ENCODE measurements at places on chromosomes 4 and X.
A peak's percentile ranks its signal among the peaks of the same experiment; 100 is the strongest.

- no peak for DNase-seq
Measured at GRCh38 chrX:429266-429825, 42.6 kb upstream of the PPP2R3B start.

DNA sequence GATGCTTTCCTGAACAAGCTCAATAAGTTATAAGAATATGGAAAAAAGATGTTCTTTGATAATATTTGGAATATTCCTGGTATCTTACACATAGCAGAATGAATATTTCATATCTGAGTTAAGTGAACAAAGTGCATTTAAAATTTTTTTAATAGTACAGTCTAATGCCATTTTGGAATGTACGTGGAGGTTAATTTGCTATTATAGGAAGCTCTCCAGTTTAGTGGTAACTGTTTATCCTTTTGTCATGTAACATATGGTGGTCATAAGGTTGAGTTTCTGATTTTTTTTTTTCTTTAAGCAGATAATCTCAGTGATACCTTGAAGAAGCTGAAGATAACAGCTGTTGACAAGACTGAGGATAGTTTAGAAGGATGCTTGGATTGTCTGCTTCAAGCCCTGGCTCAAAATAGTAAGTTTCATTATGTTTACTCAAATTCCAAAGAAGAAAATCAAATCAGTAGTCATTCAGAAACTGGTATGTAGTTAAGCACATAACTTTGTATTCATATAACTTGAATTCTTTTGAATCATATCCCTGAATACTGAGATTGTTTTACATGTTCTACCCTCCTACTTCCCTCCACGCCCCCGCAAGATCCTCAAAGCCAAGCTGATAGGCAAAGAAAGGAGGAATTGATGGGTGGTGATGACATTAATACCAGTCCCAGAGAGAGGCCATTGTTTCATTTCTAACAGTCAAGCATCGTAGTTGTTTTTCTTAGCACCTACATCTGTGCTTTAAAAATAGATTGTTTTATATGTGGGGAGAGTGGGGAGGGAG, 32.1 kb downstream of the RAP1GDS1 start:
- DNase-seq = no peak

- no peak for DNase-seq
Measured at GRCh38 chr4:30901461-30902451, 181.6 kb downstream of the PCDH7 start.

DNA sequence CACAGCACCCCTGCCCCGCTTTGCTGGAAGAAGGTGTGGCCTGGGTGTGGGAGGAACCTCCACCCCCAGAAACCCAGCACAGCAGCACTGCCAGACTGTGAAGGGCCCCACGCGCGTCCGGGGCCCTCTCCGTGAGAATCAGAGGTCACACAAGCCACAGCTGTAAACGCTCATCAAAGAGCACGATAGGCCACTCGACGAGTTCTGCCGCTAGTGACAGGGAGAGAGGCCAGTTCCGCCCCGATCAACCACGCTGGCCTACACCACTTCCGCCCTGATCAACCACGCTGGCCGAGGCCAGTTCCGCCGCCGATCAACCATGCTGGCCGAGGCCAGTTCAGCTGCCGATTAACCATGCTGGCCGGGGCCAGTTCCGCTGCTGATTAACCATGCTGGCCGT, 25.9 kb upstream of the ADRA2C start:
- no peak for DNase-seq

GRCh38 chr4:1597021-1597931, 86.8 kb downstream of the FAM53A start:
- no peak for DNase-seq

DNA sequence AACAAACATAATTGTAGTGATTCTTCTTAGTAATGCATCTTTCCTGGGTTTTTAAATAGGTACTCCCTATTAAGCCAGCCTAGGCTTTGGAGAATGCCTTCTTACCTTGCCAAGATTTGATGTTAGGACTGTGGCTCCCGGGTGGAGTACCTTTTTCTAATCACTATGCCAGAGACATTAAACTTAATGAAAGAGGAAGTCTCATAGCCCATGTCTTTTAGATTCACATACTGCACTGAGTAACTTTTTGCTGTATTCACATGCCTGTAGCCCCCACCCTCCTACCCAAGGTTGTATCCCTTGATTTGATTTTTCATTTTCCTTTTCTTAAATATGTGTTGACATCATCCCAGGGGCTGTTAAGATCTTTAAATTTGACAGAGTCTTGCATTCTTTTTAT, 104.2 kb upstream of the TLR2 start:
- DNase-seq = no peak

DNA sequence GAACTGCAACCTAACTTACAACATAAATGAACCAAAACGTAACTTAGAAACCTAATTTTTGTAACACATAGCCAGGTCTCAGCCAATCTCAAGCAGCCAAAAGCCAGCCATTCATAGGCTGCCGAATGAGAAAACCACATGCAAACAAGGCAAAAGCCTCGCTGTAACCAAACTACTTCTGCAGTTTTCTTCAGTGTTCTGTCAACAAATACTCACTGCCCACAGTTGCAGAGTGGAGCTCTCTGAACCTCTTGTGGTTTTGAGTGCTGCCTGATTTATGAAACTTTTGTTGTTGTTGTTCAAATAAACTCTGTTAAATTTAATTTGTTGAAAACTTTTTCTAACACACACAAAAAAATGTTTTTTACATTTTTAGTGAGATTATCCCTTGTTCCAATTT, 251.2 kb downstream of the PAPSS1 start:
- no peak for DNase-seq

DNA sequence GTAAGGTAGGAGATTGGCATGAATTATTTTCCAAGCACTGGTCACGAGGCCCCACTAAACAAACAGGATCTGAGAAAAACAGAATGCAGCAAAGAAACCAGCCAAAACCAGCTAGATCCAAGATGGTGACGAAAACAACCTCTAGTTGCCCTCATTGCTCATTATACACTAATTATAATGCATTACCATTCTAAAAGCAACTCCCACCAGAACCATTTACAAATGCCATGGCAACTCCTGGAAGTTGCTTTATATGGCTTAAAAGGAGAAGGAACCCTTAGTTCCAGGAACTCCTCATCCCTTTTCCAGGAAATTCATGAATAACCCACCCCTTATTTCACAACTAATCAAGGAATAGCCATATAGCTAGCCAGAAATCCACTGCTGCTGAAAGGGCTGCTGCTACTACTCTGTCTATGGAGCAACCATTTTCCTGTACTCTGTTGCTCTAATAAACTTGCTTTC, 69.3 kb downstream of the ABCB7 start:
- DNase-seq = no peak

DNA sequence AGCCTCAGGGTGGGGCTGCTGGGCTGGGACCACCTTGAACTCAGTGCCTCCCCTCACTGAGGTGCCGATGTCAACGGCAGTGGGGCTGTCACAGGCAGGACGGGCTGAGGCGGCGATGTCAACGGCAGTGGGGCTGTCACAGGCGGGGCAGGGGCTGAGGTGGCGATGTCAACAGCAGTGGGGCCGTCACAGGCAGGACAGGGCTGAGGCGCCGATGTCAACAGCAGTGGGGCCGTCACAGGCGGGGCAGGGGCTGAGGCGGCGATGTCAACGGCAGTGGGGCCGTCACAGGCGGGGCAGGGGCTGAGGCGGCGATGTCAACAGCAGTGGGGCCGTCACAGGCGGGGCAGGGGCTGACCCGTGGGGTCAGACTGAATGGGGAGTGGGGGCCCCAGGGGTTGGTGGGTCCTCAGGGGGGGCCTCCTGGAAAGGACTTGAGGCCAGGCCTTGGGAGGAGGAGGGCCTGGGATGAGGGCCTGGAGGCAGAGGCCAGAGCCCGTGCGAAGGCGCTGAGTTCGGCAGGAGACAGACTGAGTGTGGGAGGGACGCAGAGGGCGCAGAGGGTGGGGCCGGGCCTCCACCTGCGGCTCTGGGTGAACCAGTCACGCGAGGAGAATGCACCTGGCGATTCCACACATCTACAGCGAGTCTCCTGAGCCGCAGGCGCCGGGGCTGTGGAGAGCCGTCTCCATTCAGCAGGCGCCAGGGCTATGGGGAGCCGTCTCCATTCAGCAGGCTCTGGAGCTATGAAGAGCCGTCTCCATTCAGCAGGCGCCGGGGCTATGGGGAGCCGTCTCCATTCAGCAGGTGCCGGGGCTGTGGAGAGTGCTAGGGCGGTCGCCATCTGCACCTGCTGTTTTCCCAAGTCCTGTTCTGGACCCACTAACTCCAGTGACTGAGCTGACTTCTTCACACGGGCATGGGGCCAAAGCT, 22.9 kb downstream of the ATP5ME start:
- no peak for DNase-seq

DNA sequence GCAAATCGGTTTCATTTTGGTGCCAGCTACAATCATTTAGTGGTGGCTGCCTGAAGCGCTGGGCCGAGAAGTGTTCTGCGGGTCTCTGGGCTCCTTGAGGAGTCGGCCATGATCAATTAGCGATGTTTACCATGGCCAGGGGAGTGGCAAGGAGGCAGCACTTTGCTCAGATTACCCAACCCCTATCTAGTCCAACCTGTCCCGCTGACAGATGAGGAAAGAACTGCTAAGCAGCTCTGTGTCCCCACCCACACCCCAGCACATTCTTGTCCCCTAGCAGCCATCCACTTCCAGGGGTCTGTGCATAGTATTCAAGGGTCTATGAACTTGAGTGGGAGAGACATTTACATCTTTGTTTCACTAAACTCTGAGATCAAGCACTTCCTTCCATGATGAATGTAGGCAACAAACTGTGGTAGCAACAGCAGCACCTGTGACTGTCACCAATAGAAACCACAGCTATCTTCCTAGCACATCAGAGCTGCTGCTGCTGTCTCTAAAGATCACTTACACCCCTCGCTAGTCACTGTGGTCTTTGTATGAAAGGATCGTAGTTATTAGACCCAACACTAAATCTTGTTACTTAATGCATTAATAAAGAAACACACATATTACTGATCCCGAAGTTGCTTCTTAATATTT, 331.6 kb downstream of the BCOR start:
- no peak for DNase-seq

DNA sequence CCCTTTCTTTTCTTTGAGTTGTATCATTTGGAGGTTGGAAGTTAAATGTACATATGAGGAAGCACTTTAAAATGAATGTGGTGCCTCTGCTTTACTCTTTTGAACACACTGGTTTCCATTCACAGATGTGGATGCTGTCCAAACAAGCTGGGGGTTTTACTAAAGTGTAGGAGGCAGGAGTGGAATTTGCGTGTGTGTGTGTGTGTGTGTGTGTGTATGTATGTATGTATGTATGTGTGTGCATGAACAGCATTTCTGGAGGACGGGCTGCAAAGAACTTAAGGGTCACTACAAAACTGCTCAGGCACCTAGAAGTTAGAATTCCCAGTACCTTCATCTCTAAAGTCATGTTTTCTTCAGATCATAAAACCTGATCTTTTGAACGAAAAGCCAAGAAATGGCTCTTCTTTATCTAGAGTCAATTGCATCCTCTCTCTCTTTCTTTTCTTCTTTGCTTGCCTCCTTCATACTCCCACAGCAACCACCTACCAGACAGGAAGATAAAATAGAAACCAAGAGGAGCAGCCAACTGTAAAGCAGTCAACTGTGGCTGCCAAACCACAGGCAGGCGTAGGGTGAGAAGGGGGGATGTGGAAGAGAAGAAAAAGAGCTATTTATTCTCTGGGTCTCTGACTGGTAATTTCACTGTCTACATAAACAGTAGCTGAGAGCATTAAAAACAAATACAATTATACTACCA, 177.0 kb upstream of the RASGEF1B start:
- no peak for DNase-seq

DNA sequence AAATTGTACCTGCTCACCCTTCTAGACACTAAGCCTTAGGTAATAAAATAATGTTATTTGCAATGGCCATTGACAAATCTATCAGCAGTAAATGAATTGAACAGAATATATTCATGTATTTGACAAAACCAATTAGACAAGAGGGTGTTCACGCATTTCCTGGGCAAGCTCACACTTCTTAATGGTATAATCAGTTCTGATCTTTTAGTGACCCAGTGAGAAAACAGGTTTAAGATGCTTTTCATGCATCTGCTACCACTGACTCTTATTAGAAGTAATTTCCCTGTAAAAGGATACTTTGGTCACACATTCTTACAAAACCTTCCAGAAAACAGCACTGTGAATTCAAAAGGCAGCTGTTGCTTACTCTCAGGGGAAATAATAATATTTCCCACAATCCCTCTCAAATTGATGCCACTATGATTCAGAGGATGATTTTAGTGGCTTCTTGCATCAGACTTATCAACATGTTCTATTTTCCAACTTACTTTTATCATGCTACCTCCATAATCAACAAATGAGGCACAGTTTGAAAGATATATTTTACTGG, 313.9 kb upstream of the NWD2 start:
- DNase-seq = no peak

GRCh38 chrX:53122013-53122412, 28.1 kb downstream of the KANTR start:
- no peak for DNase-seq

DNA sequence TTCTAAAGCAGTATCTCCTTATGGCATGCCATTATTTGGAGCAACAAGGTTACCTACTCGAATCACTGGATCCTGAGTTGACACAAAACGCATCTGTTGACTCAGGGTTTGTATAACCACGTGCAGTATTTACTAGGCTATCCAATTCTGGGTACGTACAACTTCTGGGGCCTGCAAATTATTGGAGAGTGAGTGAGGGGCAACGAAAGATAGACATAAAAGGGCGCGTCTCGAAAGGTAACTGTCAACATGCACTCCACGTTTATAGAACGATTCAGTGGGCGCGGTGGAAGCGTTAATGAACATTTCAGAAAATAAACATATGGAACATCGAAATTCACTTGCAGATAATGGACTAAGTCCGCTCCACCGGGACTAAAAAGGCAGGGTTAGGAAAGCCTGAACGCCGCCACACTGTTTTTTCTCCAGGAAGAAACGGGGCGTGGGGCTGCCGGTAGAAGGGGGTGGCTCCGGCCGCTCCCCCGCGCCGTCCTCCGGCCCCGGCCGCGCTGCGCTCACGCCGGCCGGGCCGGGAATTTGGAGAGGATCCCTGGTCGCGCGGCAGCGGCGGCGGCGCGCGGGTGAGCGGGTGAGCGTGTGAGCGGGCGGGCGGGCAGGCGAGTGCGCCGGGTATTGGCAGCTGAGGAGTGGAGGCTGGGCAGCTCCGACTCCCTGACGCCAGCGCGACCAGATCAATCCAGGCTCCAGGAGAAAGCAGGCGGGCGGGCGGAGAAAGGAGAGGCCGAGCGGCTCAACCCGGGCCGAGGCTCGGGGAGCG, at the start of gene SMAD1:
TSS of gene SMAD1 (plus strand) at position 690 of the 778 bp plus-strand sequence. CDS start 32,761 bp downstream, outside the sequence.
- DNase-seq = peak; percentile 71

- DNase-seq = no peak
Measured at GRCh38 chr4:119244832-119245231, 32.3 kb downstream of the USP53 start.

Data from activated CD8-positive, alpha-beta memory T cell treated with anti-CD3 and anti-CD28 coated beads for 24 hours (primary cell).